Activated gamma-delta T cell (primary cell): ENCODE measurements at places on chromosomes 7 and 10.

GRCh38 chr10:72044417-72045041 is 43.8 kb downstream of the SPOCK2 start:
- DNase-seq, result no peak

DNA sequence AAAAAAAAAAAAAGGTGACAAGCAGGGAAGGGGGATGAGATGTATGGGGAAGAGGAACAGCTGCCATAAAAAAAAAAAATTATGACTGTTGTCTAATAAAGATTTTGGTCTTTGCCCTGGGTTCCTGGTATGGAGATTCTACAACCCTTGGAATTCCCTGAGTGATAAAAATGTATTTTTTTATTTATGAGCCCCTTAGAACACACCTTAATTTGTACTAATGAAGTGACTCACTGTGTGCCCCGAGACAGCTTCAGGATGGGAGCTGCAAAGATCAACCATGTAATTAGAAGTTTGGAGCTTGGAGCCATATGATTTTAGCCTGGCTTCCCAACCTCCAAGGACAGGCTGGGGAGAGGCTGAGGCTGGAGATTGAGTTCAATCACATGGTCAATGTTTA is 69.7 kb downstream of the NHLRC2 start:
- DNase-seq, result no peak

DNA sequence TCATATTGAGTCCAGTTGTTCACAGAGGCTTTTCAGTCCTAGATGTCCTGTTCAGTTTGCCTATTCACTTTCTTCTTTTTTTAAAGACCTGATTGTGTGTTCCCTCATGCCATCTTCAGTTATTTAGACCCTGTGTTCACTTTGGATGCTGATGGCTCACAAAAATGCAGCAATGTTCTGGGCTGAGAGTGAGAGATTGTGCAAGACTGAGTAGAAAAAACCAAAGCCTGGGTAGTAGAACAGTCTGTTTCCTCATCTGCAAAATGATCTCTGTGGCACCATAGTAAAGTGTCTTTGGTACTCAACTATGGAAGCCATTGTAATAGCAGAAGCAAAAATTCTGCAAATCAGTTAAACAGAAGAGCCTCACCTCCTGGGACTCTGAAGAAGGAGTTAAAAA is 43.2 kb downstream of the AKR1B1 start:
- DNase-seq, result no peak

DNA sequence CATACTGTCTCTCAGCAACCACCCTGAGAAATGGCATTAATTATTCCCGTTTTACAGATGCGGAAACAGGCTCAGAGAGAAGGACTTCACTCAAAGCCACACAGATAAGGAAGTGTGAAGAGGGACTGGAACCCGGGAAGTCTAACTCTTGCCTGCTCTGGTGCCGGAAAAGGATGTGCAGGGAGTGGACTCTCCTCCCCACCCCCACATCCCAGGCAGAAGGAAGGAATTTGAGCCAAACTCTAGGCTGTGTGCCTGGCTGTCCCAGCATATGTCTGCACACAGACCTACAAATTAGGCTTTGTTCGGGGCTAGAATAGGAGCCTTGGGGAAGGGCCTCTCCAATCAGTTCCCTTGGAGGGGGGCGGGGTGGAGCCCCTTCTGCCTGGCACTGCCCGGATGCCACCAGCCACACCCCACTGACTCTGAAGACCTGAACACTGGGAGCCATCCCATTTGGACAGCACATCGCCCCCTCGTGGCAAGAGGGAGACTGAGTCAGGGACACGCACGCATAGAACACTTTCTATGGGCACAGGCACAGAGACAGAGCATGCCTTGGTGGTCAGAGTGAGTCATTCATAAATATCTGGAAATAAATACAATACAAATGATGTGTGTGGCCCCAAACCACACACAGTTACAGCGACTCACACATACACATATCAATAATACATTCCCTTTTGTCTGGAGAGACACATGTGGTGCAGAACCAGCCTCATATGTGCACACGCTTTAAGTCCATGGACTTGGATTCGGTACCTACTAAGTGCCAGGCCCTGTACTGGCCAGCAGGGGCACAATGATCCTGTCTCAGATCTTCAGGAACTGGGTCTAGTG is 13.1 kb downstream of the LZTS2 start:
- no peak for DNase-seq

GRCh38 chr7:111982804-111983203 is 223.4 kb downstream of the DOCK4 start:
- no peak for DNase-seq

GRCh38 chr7:95859429-95859828 is 87.1 kb downstream of the DYNC1I1 start:
- no peak for DNase-seq

GRCh38 chr10:95354110-95354509 is 63.3 kb upstream of the PDLIM1 start:
- DNase-seq, result no peak

DNA sequence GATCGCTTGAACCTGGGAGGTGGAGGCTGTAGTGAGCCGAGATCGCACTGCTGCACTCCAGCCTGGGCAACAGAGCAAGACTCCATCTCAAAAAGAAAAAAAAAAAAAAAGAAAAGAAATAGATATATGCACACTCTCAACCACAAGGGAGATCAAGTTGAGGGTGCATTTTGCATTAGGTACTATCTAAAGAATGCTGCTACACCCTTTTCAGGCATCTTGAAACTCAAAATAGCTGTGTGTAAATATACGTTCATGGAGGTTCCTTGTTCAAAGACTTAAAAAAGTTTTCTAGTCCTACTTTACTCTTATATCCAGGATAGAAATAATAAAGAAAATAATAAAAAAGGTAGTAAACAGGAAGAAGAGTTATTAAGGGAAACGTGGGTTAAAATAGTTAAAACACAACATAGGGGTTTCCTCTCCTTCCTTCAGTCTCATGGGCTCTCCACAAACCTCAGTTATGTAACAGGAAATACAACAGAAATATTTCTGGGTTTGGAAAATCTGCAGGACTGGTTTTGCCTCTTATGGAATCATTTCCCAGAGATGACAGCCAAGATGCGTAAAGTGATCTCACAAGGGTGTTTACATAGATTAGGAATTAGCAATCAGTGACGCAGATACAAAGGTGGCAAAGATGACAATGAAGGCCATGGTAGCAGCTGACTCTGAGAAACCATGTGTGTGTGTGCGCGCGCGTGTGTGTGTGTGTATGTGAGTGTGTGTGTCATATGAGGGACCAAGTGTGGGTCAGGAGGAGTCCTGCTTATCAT is 15.1 kb downstream of the STEAP4 start:
- no peak for DNase-seq

- peak; percentile 51 for DNase-seq
Measured at GRCh38 chr7:29194594-29195427, at the start of gene CHN2. CHN2 (plus strand) TSS chr7:29194775.
